ENCODE measurements at places on chromosomes 12 and 14.

DNA sequence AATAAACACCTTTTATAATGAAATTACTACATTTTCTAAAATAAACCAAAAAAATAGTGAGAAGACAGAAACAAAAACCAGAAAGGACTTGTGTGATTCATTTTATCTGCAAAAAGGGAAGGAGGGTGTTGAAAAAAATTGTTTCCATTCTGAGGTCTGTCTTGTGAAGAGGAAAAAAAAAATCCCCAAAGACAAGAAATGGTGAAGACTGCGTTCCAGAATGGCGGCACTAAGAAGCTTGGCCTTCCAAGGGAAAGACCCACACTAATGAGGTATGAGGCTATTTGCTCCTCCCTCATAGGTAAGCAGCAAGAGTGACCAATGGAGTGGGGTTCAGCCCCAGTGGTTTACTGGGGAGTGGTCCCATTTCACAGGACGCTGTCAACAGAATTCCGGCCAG lies 35.0 kb downstream of the GNPTAB start:
- DNase-seq = no peak

DNA sequence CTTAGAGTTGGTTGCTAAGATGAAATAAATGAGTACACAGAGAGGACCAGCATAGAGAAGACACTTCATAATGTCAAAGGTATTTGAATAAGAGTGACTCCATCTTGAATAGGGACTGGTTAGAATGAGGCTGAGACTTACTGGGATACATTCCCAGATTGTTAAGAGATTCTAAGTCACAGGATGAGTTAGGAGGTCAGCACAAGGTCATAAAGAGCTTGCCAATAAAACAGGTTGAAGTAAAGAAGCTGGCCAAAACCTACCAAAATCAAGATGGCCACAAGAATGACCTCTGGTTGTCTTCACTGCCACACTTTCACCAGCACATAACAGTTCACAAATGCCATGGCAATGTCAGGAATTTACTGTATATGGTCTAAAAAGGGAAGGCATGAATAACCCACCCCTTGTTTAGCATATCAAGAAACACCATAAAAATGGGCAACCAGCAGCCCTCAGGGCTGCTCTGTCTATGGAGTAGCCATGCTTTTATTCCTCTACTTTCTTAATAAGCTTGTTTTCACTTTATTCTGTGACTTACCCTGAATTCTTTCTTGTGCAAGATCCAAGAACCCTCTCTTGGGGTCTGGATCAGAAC lies 8.3 kb upstream of the SERPINA1 start:
- no peak for DNase-seq

GRCh38 chr14:100287202-100287997 lies 18.8 kb downstream of the SLC25A29 start:
- no peak for DNase-seq

DNA sequence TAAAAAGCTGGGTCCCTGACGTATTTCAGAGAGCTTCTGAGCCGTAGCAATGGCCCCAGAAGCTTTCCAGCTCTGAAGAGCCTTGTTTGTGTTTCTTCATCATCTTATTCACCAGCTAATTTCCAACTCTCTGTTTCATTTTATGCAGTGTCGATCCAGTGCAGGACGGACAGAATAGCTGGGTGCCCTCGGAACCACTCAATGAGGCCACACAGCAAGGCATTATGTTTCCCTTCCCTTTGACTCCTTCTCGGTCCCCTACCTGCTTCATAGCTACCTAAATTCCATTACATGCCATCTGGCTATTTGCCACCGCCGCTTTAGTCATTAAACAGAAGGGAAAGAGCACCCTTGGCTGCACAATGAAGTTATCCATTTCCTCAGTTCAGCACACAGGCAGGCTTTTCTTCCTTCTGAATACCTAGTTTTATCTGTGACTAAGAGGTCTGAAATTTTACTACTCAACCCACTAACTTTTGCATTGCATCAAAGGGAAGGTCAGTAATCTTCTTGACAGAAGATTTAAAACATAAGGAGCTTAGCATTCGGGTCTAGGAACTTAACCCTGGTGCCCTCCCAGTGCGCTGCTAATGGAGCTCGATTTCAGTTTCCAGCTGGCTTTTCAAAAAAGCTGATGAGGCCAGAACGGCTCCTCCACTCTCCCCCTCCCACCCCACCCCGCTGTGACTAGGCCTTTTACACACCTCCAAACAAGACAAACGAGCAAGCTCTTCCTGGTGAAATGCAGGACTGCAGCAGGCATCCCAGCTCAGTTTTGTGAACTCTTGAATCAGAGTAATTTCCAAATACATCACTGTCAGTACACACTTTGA lies 176.8 kb downstream of the GXYLT1 start:
- DNase-seq = peak; percentile 64

DNA sequence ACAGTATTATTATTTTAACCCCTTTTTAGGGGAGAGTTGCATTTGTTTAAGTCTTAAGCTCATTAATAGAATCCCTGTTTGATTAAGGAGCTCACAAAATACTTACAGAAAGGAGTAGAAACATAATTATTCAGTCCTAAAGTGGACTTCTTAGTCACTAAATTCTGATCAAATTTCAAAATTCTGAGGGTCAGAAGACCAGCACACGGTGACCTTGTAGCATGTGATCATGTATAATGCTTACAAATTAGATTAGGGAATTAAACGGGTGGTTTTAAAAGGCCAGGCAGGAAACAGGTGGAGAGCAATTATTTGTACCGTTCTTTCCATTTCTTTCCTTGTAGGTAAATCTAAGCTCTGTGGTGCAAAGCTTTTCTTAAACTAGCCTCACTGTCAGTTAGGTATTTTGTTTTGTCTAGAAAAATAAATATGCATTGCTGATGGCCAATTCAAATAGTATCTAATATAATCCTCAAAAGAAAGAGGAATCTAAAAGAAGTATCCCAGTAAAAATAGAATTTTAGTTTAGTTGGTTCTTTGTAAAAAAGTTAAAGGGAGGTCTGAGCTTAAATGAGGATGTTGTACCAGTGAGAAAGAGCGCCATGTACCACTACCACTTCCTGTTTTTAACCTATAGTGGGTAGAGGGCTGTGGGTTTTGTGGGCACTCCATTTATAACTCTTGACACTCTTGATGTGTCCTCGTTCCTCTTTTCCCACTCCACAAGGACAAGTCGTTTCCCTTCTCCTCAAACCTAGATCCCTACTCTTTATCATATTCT lies 51.1 kb downstream of the SLC38A1 start:
- DNase-seq = no peak

- no peak for DNase-seq
Measured at GRCh38 chr12:50411051-50411660, 10.5 kb downstream of the LARP4 start.

- DNase-seq = peak; percentile 68
Measured at GRCh38 chr14:23483236-23483854, 13.8 kb downstream of the NGDN start.

DNA sequence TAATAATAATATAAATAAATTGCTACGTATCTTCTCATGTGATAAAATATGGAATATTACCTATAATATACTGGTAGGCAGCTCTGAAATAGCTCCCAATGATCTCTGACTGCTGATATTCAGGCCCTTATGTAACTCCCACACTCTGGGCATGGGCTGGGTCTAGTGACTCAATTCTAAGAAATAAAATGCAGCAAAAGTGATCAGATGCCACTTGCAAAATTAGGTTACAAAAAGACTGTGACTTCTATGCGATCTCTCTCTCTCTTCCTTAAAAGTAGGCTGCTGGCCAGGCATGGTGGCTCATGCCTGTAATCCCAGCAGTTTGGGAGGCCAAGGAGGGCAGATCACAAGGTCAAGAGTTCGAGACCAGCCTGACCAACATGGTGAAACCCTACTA lies 10.3 kb upstream of the CACNB3 start:
- DNase-seq = no peak

- no peak for DNase-seq
Measured at GRCh38 chr14:52315355-52315718, 1.2 kb downstream of the PTGER2 start.

DNA sequence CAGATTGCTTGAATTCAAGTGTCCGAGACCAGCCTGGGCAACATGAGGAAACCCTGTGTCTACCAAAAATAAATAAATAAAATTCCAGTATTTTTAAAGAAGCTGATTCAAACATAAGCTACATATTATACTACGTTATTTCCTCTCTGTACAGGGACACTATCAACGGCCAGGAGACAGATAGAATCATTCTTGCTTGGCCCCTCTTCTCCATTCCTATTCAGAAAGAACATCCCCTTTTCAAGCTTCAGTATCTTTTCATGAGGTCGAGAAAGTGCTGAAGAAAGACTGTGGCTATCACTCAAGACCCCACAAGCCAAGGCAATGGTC lies 314 bp upstream of the DHRS7 start:
- DNase-seq = peak; percentile 85

GRCh38 chr12:57231276-57232021 lies 1.9 kb downstream of the SHMT2 start:
- no peak for DNase-seq

DNA sequence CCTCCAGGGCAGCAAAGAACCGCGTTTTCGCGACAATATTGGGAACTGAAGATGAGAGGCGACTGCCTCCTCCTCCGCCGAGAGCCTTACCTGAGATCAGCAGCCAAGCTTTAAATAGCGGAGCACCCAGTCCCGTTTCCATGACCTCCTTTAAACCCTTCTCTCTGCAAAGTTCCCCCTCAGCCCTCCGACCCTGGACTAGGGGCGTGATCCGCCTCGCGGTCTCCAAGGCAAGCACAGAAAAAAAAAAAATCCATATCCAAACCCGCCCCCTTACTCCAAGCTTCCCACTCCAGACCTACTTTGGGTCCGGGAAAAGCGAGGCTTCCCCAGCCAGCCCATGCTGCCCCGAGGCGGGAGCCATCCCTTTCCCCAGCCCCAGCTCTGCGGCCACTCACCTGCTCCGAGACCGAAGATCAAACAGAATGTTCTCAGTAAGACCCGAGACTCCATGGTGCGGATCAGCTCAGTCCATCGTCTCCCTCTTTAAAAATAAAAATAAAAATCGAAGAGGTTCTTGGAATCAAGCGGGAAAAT lies 630 bp downstream of the NELL2 start:
- peak; percentile 11 for DNase-seq

DNA sequence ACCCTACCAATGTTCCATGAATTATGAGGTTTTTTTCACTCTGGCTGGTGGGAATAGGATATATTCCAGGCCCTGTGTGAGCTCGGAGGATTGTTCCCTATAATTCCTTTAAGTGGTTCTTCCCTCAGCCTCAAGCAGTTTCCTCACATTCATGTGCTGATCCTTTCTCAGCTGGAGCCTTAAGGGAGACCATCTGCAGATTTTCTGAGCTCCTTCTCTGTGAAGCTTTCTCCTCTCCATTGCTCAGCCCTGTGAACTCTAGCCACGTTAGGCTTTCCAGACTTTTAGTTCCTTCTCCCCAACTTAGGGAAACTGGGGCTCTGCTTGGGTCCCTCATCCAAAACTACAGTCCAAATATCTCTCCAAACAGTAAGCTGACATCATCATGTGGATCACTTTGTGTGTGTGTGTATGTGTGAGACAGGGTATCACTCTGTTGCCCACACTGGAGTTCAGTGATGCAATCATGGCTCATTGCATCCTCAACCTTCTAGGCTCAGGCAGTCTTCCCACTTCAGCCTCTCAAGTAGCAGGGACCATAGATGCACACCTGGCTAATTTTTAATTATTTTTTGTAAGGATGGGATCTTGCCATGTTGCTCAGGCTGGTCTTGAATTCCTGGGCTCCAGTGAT lies 219.5 kb upstream of the OTX2 start:
- no peak for DNase-seq

DNA sequence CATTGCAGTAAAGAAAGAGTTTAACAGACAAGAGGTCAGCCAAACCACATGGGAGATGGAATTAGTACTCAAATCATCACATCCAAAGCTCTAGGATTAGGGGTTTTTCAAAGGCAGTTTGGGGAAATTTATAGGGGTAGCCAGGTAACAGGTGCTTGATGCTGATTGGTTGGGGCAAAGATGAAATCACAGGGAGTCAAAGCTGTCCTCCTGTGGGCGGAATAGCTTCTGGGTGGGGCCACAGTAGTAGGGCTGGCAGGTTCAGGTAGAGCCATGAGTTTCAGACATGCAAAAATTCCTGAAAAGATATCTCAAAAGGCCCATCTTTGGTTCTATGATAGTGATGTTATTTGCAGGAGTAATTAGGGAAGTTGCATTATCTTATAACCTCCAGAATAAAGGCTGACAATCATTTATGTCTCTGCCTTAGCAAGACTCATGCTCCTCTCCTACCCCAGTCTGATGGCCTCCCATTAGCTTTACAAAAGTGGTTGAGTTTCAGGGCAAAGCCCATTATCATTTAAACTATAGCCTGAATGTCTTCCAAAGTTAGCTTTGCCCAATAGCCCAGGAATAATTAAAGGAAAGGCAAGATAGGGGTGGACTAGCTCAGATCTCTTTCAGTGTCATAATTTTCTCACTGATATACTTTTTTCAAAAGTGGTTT lies 42.1 kb upstream of the CNTN1 start:
- DNase-seq = no peak
